ENCODE measurements at places on chromosomes 1 and 21.

DNA sequence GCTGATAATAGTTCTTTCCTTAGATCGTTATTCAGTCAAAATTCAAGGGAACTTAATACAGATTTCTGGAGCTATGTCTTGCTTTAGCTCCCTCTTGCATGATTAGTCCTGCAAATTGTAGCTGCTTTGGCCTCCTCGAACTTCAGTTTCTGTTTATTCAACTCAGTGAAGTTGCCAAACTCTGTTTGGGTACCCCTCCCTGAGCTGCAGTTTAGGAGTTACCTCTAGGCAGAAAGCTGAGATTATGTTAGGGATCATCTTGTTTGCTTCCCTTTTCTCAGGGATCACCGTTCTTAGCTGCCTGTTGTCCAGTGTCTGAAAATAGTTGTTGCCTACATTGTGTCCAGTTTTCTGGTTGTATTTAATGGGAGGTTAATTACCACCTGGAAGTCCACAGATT lies 43.5 kb downstream of the SNX27 start:
- no peak for DNase-seq

DNA sequence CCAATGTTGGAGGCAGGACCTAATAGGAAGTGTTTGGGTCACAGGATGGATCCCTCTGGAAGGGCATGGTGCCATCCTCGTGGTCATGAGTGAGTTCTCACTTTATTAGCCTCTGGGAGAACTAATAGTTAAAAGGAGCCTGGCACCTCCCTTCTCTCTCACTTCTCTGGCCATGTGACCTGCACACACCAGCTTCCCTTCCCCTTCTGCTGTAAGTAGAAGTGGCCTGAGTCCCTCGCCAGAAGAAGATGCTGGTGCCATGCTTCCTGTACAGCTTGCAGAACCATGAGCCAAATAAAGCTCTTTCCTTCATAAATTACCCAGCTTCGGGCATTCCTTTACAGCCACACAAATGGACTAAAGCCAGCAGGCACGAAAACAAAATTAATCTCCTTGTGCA lies 23.6 kb downstream of the ACOT7 start:
- no peak for DNase-seq

DNA sequence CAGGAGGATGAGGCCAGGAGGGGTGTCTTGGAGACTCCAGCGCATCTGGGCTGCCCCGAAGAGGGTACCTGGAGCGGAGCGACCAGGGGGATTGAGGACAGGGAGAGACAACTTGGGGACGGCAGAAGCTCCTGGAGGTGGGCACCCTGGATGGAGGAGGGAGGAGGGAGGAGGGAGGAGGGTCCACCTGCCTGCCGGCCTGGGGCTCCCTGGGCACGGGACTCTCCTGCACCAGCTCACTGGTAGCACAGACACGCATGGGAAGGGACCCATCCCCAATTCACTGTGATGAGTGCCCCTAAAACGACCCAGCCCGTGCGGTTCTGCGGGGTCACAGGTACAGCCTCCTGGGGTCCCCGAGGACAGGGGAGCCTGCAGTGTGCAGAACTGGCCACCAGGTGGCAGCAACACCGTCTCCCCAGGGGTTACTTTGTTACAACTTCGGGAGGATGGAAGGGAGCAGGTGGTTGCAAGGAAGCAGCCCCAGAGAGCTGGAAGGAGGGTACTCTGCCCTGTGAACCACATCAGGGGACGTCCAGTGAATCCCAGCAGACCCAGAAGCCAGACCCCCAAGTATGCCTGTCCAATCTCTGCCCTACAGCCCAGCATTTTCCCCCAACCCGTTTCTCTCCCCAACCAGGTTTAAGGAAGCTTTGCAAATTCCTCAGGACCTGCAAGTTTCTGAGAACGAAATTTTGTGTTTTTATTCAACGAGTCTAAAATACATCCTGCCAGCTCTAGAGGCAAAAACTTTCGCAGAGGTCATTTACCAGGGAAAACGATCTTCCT lies 482.4 kb downstream of the NPHP4 start:
- DNase-seq = peak; percentile 84

DNA sequence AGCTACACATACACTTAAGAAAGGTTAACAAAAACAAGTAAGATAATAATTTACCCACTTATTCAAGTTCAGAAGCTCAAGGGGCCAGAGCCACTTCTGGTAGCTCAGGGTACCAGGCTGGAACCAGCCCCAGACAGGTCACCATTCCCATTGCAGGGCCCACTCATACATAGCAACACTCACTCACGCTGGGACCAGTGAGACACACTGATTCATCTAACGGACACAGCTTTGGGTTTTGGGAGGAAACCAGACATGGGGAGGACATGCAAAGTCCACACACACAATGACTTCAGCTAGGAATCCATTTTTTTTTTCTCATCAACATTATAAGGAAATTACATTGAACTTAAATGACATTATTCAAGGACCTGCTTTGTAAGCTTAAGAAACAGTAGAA lies 169.1 kb downstream of the ZC3H11B start:
- DNase-seq = no peak

DNA sequence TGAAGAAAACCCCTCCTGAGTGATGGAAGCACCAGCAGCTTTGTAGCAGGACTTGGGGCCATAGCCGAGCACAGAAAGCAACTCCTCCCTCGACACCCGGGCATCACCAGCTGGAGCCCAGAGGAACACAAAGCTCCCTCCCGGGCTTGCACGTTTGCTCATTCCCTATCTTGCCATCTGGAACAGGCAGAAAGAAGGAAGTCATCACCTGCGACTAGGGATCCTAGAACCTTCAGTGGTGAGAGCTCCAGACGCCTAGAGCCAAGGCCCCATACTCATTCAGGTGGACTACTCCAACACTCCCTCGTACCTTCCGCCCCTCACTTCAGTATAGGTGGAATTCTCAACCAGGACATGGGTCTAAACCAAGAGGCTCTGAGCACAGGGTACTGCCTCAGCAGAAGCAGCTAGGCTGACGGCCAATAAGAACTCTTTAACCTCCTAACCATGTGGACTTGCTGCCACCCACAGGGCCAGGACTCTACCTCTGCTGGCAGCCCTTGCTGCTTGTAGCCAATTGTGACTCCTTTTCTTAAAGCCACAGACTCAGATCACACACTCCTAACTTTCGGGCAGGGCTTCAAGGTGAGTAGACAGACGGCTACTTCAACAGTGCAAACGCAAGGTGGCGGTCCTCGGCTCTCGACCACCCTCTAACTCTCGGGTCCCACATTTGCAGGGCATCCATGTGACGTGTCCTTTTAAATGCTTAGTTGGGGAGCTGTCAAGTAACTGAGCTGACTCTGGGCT lies 65.4 kb downstream of the NPHP4 start:
- DNase-seq = peak; percentile 40

DNA sequence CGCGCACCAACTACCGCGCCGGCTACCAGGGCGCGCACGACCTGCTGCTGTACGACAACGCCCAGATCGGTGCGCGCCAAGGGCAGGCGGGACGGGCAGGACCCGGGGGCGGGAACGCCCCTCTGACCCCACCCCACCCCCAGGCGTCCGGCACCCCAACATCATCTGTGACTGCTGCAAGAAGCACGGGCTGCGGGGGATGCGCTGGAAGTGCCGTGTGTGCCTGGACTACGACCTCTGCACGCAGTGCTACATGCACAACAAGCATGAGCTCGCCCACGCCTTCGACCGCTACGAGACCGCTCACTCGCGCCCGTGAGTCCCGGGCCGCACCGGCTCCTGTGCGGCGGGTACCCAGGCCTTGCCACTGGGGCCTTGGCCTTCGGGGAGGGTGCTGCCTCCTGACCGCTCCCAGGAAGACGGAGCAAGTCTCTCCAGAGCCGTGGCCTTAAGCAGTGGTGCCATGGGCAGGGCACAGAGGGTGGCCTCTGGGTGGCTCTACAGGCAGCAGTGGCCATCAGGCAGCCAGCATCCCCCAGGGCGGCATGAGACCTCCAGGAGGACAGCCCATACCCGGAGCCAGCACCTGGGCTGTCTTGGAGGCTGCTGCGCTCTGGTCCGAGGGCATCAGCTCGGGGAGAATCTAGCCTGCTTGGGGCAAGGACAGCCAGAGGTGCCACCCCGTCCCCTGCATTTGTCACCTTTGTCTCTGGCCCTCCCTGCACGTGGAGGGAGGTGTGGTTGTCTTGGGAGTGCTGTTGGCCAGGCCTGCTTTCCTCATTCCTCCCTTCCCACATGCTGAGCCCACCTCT lies 8.1 kb upstream of the MMP23B start:
- DNase-seq = no peak

GRCh38 chr1:31781138-31781755 lies 17.1 kb upstream of the ADGRB2 start:
- no peak for DNase-seq

- peak; percentile 51 for DNase-seq
These were observed 320.9 kb downstream of the ASTN1 start for GRCh38 chr1:176843352-176844297.

DNA sequence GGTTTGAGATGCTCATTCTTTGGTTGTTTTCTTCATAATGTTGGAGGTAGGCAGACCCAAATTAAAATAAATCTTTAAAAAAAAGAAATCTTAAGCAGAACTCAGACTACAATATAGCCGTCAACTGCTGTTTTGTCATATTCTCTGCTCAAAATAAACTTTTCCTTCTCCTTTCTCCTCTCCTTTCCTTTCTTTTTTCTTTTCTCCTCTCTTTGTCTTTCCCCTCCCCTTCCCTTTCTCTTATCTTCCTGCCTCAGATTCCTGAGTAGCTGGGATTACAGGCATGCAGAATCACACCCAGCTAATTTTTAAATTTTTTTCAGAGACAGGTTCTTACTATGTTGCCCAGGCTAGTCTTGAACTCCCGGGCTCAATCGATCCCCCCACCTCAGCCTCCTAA lies 24.8 kb upstream of the MTF1 start:
- no peak for DNase-seq

- DNase-seq = no peak
These were observed 62.5 kb downstream of the CHRM3 start for GRCh38 chr1:239448911-239449310.

DNA sequence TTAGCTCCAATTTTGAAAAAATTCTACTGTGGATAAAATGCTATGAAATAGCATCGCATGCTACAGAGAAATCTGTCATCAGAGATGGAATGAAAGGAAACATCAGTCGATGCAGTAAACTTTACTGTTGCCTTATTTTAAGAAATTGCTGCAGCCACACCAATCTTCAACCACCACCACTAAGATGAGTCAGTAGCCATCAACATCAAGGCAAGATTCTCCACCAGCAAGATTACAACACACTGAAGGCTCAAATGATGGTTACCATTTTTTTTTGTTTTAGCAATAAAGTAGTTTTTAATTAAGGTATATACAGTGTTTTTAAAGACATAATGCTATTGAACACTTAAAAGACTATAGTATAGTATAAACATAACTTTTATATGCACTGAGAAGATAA lies 95.6 kb upstream of the JUN start:
- no peak for DNase-seq

GRCh38 chr1:54017979-54018378 lies at the start of gene LDLRAD1:
TSS of gene LDLRAD1 (minus strand) at chr1:54018186. CDS start at chr1:54018112, 74 bp downstream.
- no peak for DNase-seq

GRCh38 chr1:56135069-56135863 lies 444.1 kb downstream of the PLPP3 start:
- DNase-seq = no peak

GRCh38 chr1:15957221-15958095 lies 18.4 kb downstream of the ZBTB17 start:
- no peak for DNase-seq

GRCh38 chr1:56357927-56358690 lies 221.3 kb downstream of the PLPP3 start:
- no peak for DNase-seq

- DNase-seq = no peak
These were observed 1.0 kb downstream of the HPCAL4 start for GRCh38 chr1:39690225-39690624.

DNA sequence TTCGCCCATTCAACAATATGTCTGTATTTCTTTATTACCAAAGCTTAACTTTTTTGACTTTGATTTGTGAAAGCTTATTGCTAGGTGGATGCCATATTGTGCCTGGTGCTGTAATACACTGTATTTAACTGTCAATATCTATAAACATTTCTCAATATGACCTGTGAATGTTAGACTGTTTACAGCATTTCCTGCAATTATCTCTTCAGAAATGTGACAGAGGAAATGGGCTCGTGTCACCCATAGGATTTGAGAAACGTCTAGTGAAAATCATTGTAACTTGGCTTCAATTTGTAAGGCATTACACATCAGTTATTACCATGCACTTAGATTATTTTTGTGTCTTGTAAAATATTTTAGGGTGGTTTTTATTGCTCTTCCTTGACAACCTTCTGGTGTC lies 237.8 kb upstream of the ADGRL2 start:
- no peak for DNase-seq

DNA sequence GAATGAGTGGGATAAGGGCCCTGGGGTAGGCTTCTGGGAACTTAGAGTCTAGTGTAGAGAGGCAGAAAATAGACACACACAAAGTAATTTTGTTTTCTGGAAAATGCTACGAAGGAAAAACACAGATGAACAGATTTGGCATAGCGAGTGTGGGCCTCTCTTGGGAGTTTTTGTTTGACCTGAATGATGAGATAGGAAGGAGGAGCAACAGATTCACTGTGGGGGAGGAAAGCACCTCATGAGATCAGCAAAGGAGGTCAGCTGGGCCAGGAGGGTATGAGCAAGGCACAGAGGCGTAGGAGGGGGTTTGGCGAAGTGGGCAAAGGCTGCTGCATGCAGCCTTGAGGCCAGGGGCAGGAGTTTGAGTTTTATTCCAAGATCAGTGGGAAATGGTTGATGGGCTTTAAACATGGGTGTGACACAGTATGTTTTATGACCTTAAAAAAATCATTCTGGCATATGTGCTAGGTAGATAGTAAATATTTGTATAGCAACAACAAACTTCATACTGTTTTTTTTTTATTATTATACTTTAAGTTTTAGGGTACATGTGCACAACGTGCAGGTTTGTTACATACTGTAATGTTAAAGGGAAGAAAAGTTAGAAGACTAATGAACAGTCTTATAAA lies 57.9 kb downstream of the FGGY start:
- DNase-seq = no peak

GRCh38 chr1:15370781-15371520 lies 38.7 kb upstream of the EFHD2 start:
- no peak for DNase-seq

DNA sequence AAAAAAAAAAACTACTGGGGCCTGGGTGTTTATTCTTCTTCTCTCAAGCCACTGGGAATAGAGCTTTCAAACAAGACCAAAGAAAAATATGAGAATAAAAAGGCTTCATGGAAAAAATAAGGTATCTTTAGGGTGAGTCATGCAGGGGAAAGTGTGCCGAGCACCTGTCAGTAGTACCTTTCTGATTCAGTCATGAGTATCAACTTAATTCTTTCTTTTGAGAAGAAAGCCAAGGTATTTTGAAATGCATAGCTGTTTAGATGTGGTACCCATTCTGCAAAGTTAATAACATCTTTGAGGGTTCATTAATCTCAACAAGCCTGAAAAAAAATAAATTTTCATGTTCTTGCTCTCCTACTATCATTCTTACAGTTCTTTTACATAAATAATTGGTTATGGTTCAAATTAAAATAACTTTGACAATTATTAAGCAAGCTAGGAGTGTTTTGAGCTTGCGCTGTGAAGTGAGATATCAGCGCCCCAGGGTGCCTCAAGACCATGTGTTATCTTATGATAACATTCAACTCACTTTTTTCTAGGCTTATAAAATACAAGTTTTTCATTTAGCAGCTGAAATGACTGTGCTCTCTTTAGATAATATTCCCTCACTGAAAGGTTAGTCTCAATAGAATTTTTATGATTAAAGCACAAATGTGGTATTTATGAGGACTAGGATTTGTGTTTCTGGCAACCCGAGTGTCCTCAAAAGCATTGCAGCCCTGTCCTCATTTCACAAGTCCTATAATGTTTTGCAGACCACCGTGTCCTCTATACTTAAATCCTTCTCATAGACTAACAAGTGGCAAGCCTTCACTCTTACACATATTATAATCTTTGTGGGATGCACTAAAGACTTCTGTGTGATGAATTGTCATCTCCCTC lies 138.6 kb downstream of the SLC44A5 start:
- no peak for DNase-seq

GRCh38 chr1:93442008-93442666 lies 5.8 kb upstream of the FNBP1L start:
- no peak for DNase-seq

Measured in ecto neural progenitor cell (in vitro differentiated cells).